Psoas muscle (tissue), 8 donors: ENCODE measurements at places on chromosomes 4 and X.

DNA sequence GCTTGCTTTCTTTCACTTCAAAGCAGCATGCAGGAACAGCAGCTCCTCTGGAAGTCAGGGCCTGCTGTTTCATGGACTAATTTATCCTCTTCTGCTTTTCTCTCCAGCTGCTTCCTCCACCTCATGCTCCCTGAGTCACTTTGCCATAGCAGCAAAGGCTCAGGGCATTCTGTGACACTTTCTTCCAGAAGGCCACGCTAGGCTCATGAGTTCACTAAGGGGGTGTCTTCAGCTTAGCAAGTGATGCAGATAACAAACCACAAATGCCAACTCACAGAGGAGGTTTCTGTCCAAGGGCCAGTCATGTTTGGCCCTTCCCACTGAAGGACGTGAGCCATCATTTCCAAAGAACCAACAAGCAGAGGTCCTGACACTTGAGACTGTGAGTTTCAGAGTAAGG lies 200.2 kb downstream of the ADGRA3 start:
- no peak for DNase-seq

DNA sequence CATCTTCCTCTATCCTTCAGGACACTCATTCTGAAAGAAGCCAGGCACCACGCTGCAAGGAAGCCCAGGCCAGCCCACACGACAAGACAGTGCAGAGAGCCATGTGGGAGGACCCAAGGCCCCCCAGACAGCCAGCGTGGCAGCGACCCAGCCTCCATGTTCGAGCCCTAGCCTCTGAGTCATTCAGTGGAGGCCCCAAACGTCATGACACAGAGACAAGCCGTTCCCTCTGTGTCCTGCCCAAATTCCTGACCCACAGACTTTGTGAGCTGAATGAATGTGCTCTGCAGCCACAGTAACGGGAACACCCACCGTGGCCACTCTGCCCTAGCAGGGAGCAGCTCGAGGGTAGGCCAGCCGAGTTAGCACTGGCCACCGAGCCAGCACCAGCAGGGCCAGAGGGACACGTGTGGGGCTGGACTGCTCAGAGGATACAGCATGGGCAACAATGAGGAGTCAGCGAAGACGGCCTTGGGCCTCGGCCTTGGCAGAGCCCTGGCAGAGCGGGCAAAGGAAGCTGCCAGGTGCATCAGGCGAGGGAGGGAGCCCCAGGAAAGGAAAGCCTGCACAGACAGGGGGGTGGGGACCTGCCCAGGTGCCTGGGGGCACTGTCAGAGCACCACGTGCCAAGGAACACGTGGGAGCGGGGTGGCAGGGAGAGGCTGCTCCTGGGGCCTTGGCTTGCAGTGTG lies 8.6 kb downstream of the BLOC1S4 start:
- DNase-seq = no peak

GRCh38 chrX:132716006-132716405 lies 227.2 kb upstream of the MBNL3 start:
- no peak for DNase-seq

DNA sequence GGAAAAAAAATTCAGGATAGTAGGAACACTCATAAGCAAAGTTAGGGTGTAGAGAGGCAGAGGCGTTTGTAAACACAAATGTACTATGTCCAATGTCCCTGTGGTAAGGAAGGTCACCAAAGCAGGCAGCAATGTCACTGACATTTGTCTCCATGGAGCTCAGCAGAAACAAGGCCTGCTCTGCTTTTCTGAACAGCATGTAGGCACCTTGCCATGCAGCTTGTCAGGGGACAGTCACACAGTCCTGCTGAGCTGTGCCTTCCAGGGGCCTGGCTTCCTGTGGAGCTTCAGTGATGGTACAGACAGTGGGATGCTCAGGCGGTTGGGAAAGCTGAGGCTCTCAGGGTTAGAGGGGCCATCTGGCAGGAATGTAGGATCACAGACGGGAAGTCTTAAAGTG lies 74.5 kb upstream of the HS3ST1 start:
- no peak for DNase-seq

- DNase-seq = no peak
These were observed 4.8 kb upstream of the SYNPO2 start for GRCh38 chr4:118883861-118884260.

DNA sequence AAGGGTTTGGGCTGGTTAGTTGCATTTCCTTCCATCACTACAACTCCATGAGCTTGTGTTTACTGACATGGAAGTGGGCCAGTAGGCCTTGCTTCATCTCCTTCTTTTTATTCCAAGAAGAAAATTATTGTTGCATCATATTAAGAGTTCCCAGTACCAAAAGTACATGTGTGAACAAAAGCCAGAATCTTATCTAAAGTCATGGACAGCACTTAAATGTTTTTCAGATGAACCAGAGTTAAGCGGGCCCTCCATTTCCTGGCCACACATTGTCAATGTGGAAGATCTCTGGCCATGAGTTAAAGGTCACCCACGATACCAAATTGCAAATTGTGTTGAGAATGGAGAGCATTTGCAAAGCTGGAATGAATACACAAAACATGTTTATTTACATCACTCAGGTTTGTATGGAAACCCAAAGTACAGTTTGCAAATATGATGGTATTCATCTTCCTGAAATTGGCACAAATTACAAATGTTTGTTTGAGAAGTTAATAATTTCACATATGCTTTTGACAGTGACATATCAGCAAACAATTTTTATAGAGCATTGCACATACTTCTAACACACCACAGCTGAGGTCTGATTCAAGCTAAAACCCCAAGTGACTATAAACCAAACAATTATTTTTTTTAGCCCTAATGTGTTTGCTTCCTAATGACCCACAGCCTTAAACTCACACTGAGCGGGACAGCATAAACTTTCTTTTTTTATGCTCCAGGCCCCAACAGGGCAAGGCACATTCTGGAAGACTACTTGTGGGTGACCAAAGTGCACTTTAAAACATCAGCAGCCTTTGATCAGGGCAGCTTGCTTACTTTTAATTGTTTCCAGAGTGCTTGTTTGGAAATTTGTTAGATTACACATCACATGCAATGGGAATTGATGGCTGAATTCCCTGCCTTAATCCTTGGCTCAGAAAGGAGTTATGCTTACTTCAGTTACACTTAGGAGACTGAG lies 502.9 kb upstream of the SLIT2 start:
- DNase-seq = peak; percentile 15

- no peak for DNase-seq
These were observed 12.3 kb downstream of the MAGED1 start for GRCh38 chrX:51905711-51906110.

- no peak for DNase-seq
These were observed 51.6 kb downstream of the ATP8A1 start for GRCh38 chr4:42605264-42605663.

- no peak for DNase-seq
These were observed 74.9 kb downstream of the NSG1 start for GRCh38 chr4:4461850-4462249.

DNA sequence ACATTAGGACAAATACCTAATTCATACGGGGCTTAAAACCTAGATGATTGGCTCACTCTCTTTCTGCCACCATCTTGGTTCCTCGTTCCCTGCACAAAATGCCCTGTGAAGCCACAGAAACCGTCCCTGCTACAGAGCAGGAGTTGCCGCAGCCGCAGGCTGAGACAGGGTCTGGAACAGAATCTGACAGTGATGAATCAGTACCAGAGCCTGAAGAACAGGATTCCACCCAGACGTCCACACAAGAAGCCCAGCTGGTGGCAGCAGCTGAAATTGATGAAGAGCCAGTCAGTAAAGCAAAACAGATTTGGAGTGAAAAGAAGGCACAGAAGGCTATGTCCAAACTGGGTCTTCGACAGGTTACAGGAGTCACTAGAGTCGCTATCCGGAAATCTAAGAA lies 34.3 kb downstream of the TRIM61 start:
- DNase-seq = no peak

DNA sequence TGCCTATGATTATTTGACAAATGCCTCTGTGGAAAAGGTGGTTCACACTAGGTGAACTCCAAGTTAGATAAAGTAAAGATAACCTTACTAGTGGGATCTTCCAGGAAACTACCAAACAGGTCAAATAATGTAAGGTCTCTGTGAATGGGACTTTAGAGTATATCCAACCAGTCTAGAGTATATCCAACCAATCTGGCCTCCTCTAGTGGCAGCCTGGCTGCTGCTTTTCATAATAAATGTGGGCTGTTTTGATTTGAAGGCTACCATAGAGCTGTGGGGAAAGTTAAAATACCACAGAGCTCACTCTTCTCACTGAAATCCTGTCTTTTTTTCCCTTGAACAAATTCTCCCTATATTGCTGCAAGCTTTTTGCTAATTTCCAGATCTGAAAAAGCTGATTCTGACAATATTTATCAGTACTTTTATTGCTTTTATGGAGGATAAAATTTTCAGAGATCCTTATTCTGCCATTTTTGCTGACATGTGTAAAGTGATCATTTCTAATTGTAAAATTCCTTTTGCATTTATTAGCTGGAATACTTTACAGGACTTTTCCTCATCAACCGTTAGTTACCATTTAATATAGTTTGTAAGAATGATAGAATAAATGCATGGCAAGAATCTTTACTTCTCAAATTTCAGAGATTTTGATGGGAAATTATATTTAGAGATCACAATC lies 111.3 kb downstream of the TET2 start:
- no peak for DNase-seq

GRCh38 chrX:1355131-1356046 lies 18.8 kb downstream of the IL3RA start:
- DNase-seq = no peak

GRCh38 chrX:20267607-20267930 lies 860 bp upstream of the RPS6KA3 start:
- no peak for DNase-seq

- no peak for DNase-seq
These were observed 471.3 kb downstream of the TECRL start for GRCh38 chr4:63937961-63938360.

DNA sequence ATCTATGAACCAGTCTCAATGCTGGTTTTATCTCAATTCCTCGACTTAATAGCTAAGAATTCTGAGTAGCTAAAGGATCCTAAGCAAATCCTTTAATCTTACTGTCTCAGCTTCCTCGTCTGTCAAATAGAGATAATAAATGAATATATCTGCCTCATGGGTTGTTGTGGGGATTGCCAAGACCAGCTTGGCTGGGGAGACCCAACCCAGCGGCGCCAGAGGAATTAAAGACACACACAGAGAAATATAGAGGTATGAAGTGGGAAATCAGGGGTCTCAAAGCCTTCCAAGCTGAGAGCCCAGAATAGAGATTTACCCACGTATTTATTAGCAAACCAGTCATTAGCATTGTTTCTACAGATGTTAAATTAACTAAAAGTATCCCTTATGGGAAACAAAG lies 41.9 kb downstream of the SLC34A2 start:
- no peak for DNase-seq
